ENCODE measurements at places on chromosomes 1 and 21.

DNA sequence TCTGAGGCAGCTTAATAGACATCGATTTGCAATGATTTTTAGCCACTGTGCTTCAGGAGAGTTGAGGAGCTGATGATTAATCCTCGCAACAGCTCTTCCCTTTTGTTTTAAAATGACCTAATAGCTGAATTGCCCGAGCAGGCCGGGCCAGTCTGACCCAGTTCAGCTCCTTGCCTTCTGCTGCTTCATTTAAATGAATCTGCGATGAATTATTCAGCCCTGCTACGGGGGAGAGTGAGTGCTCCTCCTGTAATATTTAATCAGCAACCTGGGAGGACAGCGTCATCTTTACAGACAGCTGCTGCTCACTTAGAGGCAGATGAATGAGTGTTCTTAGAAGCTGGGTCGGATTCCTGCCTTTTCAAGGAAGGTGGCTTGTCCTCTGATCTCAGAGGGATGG is 325.1 kb downstream of the CAMTA1 start:
- DNase-seq = no peak
- no peaks in the 10 kb centered on the region for H3K36me3 ChIP-seq
- H3K27ac ChIP-seq = no peak overlapping the region
- no peaks in the 10 kb centered on the region for H3K27me3 ChIP-seq
- H3K4me1 ChIP-seq = no peaks in the 10 kb centered on the region

DNA sequence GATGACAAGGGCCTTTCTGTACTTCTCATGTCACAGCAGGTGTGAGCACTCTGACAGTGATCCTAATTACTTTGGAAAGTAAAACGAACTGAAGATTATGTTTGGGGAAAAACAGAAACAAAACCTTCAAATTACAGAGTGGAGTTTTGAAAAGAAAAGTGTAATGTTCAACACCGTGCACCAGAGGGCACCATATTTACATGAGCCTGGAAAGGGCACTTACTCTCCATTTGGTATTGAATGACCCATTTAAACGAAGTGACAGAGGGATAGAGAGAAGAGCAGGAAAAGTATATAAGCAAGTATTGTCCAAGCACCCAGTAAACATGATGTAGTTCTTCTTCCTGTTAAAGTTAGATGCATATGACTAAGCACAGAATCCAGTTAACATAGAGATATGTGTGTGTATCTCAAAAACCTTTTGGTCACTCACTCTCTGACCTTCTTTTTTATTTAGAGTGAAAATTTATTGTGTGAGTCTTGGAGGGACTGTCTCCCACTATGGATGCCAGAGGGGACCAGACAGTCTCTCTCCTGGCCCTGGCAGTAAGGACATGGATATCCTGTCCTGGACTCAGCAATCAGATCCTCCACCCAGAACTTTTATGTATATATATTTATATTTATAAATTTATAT is 3.8 kb upstream of the RGSL1 start:
- no peak for DNase-seq
- H3K27me3 ChIP-seq = no peaks in the 10 kb centered on the region
- H3K4me3 ChIP-seq = no peak overlapping the region
- H3K27ac ChIP-seq = no peak overlapping the region

- H3K4me1 ChIP-seq = no peaks in the 10 kb centered on the region
- no peak for DNase-seq
- H3K36me3 ChIP-seq = no peaks in the 10 kb centered on the region
- H3K27ac ChIP-seq = no peak overlapping the region
These were observed 208.7 kb downstream of the PTPRU start for GRCh38 chr1:29444782-29445729.

DNA sequence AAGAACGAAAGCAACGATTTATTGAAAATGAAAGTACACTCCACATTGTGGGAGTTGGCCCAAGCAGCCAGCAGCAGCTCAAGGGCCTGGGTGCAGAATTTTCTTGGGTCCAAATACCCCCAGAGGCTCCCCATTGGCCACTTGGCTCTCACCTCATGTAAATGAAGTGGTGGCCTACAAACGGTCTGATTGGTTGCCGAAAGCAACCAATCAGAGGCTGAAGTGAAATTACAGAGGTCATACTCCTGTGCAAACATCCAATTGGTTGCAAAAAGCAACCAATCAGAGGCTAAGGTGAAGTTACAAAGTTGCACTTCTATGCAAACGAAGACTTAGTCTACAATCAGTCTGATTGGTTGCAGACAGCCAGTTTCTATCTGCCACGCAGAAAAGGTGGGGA is 31.9 kb downstream of the FAM163A start:
- H3K27ac ChIP-seq = no peak overlapping the region
- no peaks in the 10 kb centered on the region for H3K4me1 ChIP-seq
- H3K36me3 ChIP-seq = no peaks in the 10 kb centered on the region

- H3K27ac ChIP-seq = no peak overlapping the region
- no peaks in the 10 kb centered on the region for H3K27me3 ChIP-seq
- H3K4me1 ChIP-seq = no peaks in the 10 kb centered on the region
- H3K36me3 ChIP-seq = no peaks in the 10 kb centered on the region
- DNase-seq = no peak
- H3K4me3 ChIP-seq = no peak overlapping the region
These were observed 1194.6 kb downstream of the NCAM2 start for GRCh38 chr21:22192766-22193165.

GRCh38 chr1:44263568-44264450 is 50.5 kb downstream of the DMAP1 start:
- H3K4me3 ChIP-seq = no peak overlapping the region
- DNase-seq = no peak
- no peaks in the 10 kb centered on the region for H3K27me3 ChIP-seq
- no peak overlapping the region for H3K27ac ChIP-seq
- H3K4me1 ChIP-seq = no peaks in the 10 kb centered on the region

DNA sequence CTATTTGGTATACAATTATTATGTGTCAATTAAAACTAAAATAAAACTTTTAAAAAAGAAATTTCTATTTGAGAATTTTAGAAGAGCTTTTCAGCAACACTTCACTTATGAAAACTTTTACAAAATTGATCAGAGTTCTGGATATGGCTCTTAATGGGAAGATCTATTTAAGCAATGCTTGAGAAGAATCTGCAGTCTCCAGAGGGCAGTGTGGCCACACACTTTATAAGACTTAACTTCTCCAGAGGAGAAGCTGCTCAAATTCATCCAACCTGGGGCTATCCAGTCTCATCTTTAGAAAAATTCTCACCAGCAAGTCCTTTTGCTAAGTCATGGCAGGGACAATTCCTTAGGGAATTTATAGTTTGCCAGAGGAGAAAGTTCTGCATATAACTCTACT is 25.2 kb upstream of the AGO1 start:
- peaks cover 14% of the 10 kb centered on the region for H3K36me3 ChIP-seq
- no peak overlapping the region for H3K4me3 ChIP-seq
- H3K4me1 ChIP-seq = no peaks in the 10 kb centered on the region
- no peak for DNase-seq
- H3K27me3 ChIP-seq = no peaks in the 10 kb centered on the region

DNA sequence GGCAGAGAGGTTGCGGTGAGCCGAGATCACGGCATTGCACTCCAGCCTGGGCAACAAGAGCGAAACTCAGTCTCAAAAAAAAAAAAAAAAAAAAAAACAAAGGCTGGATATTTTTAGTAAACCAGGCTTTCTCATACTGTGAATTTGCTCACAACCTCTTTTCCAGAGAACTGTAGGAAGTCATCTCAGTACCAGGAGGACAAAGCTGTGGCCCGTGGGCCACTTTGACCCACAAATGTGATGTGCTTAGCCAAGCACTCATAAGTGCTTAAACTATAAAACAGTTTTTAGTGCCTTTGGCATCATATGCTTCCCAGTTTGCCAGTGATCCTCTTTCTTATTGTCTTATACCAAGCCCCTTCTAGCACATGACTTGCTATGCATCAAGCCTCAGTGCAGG is 46.5 kb downstream of the RNF11 start:
- DNase-seq = no peak
- no peaks in the 10 kb centered on the region for H3K27me3 ChIP-seq
- H3K4me3 ChIP-seq = no peak overlapping the region
- no peak overlapping the region for H3K27ac ChIP-seq

GRCh38 chr1:25773441-25774125 is 26.4 kb upstream of the SELENON start:
- no peaks in the 10 kb centered on the region for H3K27me3 ChIP-seq
- no peak overlapping the region for H3K4me3 ChIP-seq
- H3K27ac ChIP-seq = no peak overlapping the region
- peaks cover 32% of the 10 kb centered on the region for H3K36me3 ChIP-seq

DNA sequence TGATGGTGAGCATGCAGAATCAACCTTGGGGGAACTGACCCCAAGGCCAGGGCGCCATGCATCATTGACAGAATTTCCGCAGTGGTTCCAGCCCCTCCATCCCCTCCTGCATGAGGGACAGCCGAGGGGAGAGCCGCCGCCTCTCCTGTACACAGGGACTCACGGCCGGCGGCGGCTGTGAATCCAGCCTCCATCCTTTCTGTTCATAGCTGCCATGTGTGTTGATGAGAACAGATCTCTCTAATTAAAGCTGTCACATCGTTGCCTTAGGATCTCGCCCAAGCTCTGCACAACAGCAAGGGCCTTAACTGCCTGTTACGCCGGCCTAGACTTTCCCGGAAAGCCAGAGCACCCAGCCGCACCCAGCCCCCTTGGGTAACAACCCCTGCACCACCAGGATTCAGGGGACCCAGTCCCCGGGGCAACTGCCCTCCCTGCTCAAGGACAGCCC is 151.6 kb downstream of the NPHP4 start:
- H3K4me1 ChIP-seq = no peaks in the 10 kb centered on the region
- no peak overlapping the region for H3K4me3 ChIP-seq
- peaks cover 47% of the 10 kb centered on the region for H3K27me3 ChIP-seq
- no peaks in the 10 kb centered on the region for H3K36me3 ChIP-seq

DNA sequence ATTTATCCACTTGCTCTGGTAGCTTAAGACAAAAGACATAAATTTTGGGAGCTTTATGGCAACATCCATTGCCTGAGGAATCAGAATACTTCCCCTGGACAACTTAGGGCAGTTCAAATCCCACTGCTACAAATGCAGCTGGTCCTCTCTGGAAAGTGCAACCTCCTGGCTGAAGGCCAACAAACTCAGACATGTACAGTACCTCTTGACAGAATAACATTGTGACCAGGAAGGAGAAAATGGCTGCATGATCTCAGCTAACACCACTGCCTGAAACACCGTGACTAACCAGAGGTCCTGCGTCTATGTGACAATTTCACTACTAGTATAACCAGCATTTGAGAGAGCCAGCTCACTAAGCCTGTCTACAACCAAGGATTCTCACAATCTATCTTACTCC is 218.9 kb downstream of the CRB1 start:
- DNase-seq = peak; percentile 46
- H3K4me3 ChIP-seq = no peak overlapping the region
- H3K4me1 ChIP-seq = no peaks in the 10 kb centered on the region
- no peaks in the 10 kb centered on the region for H3K36me3 ChIP-seq
- H3K27me3 ChIP-seq = no peaks in the 10 kb centered on the region

- H3K36me3 ChIP-seq = no peaks in the 10 kb centered on the region
- no peaks in the 10 kb centered on the region for H3K4me1 ChIP-seq
- no peak overlapping the region for H3K27ac ChIP-seq
- DNase-seq = no peak
- H3K27me3 ChIP-seq = peaks cover 56% of the 10 kb centered on the region
These were observed 78.2 kb upstream of the IFFO2 start for GRCh38 chr1:19034721-19035120.

DNA sequence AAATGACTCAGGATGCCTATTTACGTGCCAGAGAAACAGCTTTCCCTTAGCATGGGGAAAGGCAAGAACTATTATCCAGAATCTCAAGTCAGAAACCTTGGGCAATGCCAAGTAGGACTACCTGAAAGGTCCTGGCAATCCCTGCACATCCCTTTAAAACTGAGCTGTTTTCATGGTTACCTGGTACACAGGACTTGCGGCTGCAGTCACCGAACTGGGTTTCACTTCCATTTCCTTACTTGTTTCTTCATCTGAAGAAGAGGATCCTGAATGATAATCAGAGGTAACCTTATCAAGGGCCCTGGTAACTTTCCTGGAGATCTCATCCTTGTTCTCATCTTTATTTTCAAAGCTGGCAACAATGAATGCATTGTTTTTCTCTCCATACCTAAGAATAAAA is 14.3 kb downstream of the BTG3 start:
- H3K4me1 ChIP-seq = no peaks in the 10 kb centered on the region
- no peaks in the 10 kb centered on the region for H3K27me3 ChIP-seq
- peaks cover 92% of the 10 kb centered on the region for H3K36me3 ChIP-seq
- no peak overlapping the region for H3K27ac ChIP-seq

GRCh38 chr1:209733409-209734192 is 22.3 kb upstream of the TRAF3IP3 start:
- no peaks in the 10 kb centered on the region for H3K36me3 ChIP-seq
- peaks cover 13% of the 10 kb centered on the region for H3K4me1 ChIP-seq
- H3K27ac ChIP-seq = no peak overlapping the region
- H3K4me3 ChIP-seq = no peak overlapping the region
- DNase-seq = no peak

GRCh38 chr1:9115351-9116205 is 13.3 kb downstream of the GPR157 start:
- H3K4me3 ChIP-seq = no peak overlapping the region
- no peak for DNase-seq
- no peaks in the 10 kb centered on the region for H3K27me3 ChIP-seq
- H3K4me1 ChIP-seq = peaks cover 11% of the 10 kb centered on the region

DNA sequence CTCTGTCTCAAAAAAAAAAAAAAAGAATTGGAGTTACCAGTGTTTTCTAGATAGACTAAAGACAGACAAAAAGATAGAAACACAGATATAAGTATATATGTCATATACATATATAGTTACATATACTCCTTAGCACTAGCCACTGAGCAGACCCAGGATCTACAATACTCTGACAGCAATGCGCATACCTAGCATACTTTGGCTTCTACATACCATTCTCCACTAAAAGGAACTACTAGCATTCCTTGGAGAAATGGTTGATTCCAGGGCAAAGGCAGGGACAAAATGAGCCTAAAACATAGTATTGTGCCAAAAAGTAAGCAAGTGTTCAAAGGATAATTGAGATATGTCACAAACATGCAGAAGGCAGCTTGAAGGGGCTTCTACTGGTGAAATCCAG is 22.7 kb downstream of the SYNJ1 start:
- no peaks in the 10 kb centered on the region for H3K27me3 ChIP-seq
- H3K4me1 ChIP-seq = peaks cover 8% of the 10 kb centered on the region
- DNase-seq = no peak
- no peak overlapping the region for H3K4me3 ChIP-seq

DNA sequence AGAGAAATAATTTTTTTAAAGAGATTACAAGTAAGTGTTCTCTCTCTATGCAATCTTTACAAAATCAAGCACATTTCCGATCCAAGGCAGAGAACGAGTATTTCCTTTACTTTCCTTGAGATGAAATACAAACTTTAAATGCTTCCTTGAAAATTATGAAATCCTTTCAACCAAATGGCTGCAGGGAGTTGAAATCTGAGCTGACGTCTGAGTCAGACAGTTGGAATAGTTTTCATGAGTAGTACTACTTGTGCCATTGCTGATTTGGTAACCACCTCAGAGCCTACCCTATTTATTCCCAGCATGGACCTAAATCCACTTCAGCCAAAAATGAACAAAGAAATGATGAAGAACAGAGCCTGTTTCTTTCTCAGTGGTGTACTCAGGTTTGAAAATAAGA is 183.6 kb downstream of the GIPC2 start:
- no peaks in the 10 kb centered on the region for H3K27me3 ChIP-seq
- no peaks in the 10 kb centered on the region for H3K36me3 ChIP-seq
- no peak overlapping the region for H3K4me3 ChIP-seq
- no peaks in the 10 kb centered on the region for H3K4me1 ChIP-seq
